ENCODE measurements at places on chromosomes 3 and 15. TPM values are rescaled to one million over a fixed set of nuclear protein-coding genes. Genes with fewer than 3 reads are reported as not detected.

Gene GTPBP8
- total RNA-seq, result 14.9 TPM

Gene CPNE9
- 0.29 TPM for total RNA-seq

Gene IL5RA
- total RNA-seq, result not detected

Gene WWTR1
- 142 TPM for total RNA-seq

Gene ISLR
- 0.21 TPM for total RNA-seq

Gene GPR87
- total RNA-seq, result 2.3 TPM

All from A549 treated with AZD2906 at 1 μM for 4 hours (cell line).